ENCODE measurements at places on chromosomes 16 and 17.

DNA sequence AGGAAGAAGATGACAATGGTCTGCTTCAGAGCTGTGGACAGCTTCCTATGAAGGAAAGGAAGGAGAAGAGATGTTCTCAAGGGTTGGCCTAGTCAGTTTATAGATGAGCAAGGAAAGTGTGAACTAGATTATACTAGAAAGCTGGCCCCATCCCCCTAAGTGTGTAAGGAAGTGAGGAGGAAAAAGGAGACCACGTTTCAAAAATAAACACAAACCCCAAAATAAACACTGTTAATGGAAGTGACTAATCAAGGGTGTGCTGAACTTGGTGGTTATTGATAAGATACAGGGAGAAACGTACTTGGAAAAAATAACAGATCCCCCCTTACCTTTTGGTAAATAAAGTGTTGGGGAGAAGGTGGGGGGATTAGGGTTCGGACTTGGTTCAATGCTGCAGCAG, 267.1 kb downstream of the SOX9 start:
- DNase-seq: no peak

DNA sequence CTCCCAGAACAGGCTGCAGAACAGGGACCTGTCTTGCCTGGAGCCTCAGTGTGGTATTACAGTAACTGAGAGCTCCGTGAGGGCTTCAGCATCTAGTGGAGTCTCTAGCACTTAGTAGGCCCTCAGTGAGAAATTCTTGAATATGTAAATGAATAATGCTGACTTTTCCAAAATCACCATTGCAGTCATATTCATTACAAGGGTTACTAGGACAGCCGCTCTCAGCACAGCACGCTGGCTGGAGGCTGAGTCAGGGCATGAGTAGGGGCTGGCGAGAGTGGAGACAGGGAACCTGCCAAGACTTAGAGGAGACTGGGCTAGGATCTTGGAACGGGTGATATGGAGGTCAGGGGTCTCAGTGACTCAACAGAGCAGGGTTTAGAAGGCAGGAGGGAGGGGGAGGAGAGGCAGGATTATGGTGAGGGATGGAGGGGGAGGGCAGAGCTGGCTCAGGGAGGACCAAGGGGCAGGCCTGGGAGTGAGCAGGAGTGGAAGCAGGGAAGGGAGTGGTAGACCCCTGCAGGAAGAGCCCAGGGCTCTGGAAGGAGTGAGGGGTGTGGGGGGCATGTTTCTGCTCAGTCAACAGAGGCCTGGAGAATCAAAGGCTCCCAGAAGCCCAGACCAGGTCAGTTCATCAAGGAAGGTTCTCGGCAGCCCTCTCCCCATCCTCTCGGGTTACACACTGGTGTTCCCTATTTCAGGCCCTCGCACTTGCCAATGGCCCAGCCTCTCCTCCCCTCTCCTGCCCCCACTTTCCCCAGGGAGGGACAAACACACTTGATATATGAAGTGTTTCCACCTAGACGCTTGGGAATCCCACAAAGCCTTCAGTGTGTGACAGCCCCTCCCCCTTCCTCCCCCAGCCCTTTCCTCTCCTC, 42.3 kb downstream of the FZD2 start:
- peak; percentile 32 for DNase-seq

DNA sequence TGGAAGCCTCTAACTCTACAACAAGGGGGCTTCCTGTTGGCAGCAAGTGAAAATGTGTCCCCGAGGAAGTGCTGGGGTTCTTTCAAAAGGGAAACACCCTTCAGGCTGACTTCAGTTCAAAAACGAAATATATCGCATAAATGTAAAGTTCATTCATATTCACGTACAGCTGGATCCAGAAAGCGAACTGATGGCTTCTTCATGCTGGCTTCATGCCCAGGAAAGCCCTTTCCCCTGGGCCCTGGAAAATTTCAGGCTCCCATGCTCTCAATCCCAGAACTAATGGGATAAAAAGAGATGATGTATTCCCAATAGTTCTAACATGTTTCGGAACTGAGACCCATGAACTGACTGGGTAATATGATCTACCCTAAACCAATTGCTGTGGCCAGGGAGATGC, 104.7 kb upstream of the CDH13 start:
- DNase-seq: no peak

DNA sequence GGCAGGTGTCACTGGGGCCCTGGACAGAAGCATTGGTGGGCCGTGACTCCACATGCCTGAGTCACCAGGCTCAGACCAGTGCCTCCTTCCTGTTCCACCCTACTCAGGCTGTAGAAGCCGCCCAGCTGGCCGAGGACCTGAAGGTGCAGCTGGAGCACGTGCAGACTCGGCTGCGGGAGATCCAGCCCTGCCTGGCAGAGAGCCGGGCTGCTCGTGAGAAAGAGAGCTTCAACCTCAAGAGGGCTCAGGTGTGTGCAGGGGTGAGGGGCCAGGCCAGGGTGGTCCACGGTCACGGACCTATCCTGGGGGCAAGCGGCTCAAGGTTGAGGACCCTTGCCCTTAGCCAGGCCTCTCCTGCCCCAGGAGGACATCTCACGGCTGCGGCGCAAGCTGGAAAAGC, 9.6 kb downstream of the RNF40 start:
- DNase-seq: no peak

GRCh38 chr17:29603109-29603674, 10.3 kb downstream of the ANKRD13B start:
- no peak for DNase-seq

- DNase-seq: no peak
Observed at GRCh38 chr16:19071811-19072777, 4.7 kb downstream of the COQ7 start.

DNA sequence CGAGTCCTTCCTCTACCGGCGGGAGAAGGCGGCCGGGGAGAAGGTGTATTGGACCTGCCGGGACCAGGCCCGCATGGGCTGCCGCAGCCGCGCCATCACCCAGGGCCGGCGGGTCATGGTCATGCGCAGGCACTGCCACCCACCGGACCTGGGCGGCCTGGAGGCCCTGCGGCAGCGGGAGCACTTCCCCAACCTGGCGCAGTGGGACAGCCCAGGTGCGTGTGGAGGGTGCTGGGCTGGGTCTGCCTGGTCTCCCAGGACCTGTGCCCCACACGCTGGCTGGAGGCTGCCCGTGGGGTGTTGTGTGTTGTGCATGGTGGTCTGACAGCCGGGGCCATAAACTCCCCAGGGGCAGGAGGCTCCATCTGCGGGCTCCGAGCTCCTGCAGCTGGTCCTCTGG, 25.4 kb downstream of the FLYWCH1 start:
- no peak for DNase-seq

- DNase-seq: no peak
Observed at GRCh38 chr17:64328859-64329531, 61.7 kb downstream of the PECAM1 start.

GRCh38 chr17:38596651-38597050, 9.1 kb downstream of the SRCIN1 start:
- DNase-seq: no peak

DNA sequence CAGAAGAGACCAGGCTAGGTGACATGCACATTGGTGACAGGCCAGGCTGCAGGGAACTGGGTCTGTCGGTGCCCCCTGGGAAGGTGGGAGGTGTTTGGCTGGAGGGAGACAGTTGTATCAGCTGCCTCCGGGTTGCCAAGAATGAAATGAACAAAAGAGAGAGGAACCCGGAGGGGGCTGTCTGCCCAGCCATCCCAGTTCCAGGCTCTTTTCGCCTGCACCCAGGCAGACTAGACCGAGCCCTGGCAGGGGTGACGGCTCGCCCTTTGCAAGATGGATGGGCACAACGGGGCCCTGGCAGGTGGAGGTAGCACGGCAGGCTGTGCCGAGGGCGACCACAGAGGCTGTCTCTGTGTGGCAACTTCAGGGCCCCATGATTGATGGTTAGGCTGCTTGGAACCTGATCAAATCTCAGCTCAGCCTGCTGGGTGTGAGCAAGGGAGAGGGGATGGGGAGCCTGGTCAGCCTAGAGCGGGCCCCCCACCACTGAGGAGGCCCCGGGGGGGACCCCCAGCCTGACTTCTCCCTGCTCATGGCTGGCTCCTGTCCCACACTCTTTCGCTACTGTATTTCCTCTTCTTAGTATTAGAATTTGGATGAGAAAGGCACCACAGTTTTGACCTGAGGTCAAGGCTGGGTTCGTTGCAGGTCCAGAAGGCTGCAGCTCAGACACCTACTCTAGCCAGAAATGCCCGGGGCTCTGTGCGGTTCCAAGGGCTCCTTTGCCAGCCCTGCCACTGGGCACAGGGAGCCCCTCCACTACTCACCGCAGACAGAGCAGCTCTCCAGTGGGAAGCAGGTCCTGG, 118.9 kb upstream of the CHMP6 start:
- no peak for DNase-seq

- DNase-seq: peak; percentile 16
Observed at GRCh38 chr16:90046122-90046970, 27.1 kb upstream of the DBNDD1 start.

DNA sequence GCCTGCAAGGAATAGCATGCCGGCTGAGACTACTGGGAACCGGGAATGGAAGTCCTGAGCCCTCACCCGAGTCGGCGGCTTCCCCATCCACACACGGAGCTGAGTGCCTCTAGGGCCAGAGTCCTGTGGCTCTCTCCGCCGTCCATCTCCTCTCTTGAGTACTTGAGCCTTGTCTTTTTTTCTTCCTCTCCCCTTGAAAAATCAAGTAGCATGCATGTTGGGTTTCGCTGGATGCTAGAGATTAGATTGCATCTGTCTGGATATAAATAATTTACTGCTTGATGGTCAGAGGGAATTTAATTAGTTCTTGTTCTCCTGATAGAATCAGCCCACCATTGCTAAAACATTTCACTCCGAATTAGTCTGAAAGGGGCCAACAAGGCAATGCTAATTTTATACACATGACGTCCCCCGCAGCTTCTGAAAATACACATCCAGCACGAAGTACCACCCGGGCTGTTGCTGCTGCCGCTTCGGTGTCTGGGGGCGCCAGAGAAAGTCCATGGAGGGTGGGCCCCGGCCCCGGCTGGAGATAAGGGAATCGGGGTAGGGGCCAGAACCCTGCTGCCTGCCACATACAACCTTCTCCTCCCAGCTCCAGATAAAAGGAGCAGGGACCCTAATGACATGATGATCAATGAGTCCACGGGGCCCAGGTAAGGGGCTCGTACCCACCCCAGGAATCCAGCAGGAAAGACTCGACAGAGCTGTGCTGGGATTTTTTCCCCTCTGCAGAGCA, 48.5 kb downstream of the RBFOX3 start:
- DNase-seq: peak; percentile 47

DNA sequence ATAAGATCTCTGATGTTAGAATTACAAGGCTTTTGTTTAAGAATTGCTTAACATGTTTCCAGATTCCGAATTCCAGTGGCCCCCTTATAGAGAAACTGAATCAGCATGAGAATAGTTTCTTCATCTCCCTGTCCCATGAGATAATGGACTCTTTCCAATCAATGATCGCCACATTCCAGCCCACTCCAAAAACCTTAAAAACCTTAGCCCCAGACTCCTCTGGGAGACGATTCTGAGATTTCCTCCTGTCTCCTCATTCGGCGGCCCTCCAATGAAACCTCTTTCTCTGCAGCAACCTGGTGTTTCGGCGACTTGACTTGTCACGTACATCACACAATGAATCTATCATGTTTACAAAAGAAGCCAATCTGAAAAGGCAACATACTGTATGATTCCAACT, 197.1 kb upstream of the PSMD7 start:
- DNase-seq: no peak

- DNase-seq: no peak
Observed at GRCh38 chr17:77821114-77821513, 137.4 kb upstream of the TNRC6C start.

- no peak for DNase-seq
Observed at GRCh38 chr16:83887080-83887479, 11.8 kb upstream of the MLYCD start.

DNA sequence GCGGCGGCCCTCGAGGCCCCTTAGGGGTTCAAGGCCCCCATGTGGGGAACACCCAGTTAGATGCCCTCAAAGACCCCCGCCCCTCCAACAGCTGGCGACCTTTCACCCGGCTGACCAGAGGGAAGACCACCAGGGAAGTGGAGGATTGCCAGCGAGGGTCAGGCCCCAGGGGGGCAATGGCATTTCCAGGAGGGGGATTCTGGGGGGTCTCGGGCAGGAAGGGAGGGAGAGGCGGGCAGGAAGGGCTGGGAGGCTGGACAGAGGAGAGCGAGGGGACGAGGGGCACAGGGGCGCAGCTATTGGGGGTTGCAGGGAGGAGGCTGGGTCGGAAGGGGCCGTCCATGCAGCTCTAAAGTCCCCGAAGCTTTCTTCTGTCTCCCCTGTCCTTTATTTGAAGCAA, 139.5 kb downstream of the C16orf95 start:
- no peak for DNase-seq
